ENCODE measurements at places on chromosomes 2 and 18. TPM values are rescaled to one million over a fixed set of nuclear protein-coding genes. Genes with fewer than 3 reads are reported as not detected.
A peak's percentile ranks its signal among the peaks of the same experiment; 100 is the strongest.

DNA sequence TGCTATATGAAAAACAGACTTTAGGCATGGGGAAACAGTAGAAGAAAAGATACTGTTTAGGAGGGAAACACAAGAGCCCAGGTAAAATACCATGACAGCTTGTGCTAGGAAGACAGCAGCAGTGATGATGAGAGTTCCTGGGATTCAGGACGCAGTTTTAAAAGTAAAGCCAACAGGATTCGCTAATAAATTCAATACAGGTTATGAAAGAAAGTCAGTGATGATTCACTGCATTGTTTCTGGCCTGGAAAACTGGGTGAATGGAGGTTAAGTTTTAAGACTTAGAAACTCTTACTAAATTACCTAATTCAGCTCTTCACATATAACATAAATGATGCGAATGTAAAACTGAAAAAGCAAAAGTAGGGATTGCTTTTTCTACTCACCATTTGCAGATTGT is 27.9 kb upstream of the RNU4ATAC start:
- no peak overlapping the region for H3K27ac ChIP-seq
- H3K27me3 ChIP-seq, result no peaks in the 10 kb centered on the region
- no peak overlapping the region for H3K4me3 ChIP-seq
- peaks cover 14% of the 10 kb centered on the region for H3K4me1 ChIP-seq
- H3K36me3 ChIP-seq, result peaks cover 12% of the 10 kb centered on the region

- no peaks in the 10 kb centered on the region for H3K27me3 ChIP-seq
- H3K27ac ChIP-seq, result peak overlapping the region; percentile 37
- peak overlapping the region; percentile 20 for H3K4me3 ChIP-seq
- H3K4me1 ChIP-seq, result peaks cover 11% of the 10 kb centered on the region
- H3K36me3 ChIP-seq, result no peaks in the 10 kb centered on the region
Measured at GRCh38 chr2:27095745-27096651, 9.4 kb downstream of the KHK start.

DNA sequence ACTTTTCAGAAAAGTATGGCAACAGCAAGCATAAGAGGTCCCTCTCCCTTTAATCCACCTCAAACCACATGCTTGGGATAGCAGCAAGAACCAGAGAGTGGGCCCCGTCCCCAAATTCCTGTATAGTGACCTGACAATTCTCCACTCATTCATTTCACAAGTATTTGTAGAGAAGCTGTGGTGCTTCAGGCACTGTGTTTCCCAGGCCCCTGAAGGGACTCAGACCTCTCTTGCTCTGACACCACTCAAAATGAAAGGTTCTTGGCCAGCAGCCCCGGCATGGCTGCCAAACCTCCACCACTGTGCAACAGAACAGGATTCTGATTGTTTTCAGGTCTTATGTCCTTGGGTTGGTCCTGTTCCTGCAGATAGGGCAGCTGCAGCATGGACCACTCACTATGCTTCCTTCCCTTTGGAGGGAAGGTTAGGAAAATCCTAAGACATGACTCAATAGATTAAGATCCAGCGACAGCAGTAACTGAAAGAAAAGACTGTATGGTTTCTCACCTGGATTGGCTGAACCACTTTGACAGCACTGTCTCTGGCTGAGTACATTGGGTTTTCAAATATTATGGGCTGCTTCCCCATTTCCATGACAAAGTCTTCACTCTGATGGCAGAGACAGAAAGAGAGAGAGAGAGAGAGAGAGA is 67.6 kb downstream of the DHRS9 start:
- H3K4me3 ChIP-seq, result no peak overlapping the region
- no peak overlapping the region for H3K27ac ChIP-seq
- no peak for DNase-seq

The DDX1 gene
- total RNA-seq, result 45.6 TPM

The SCN9A gene
- 9.7 TPM for total RNA-seq
